ENCODE measurements at places on chromosomes 1 and 21.
A peak's percentile ranks its signal among the peaks of the same experiment; 100 is the strongest.

- no peak for DNase-seq
These were observed 99.7 kb downstream of the NMNAT2 start for GRCh38 chr1:183318433-183318832.

- no peak for DNase-seq
These were observed 30.6 kb upstream of the PLA2G2A start for GRCh38 chr1:20010016-20010415.

GRCh38 chr1:202959276-202959620 is 1.1 kb upstream of the ADIPOR1 start:
- DNase-seq, result no peak

DNA sequence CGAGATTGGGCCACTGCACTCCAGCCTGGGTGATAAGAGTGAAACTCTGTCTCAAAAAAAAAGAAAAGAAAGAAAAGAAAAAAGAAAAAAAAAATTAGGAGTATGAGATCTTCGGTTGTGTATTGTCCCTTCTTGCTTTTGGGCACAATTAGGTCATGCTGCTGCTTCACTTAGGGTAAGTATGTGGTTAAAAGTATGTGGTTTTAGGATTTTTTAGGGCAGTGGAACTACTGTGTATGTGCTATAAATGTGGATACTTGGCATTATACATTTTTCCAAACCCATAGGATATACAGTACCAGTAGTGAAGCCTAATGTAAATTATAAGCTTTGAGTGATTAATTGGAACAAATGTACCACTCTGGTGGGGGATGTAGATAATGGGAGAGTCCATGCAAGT is 31.2 kb downstream of the VANGL2 start:
- DNase-seq, result no peak

DNA sequence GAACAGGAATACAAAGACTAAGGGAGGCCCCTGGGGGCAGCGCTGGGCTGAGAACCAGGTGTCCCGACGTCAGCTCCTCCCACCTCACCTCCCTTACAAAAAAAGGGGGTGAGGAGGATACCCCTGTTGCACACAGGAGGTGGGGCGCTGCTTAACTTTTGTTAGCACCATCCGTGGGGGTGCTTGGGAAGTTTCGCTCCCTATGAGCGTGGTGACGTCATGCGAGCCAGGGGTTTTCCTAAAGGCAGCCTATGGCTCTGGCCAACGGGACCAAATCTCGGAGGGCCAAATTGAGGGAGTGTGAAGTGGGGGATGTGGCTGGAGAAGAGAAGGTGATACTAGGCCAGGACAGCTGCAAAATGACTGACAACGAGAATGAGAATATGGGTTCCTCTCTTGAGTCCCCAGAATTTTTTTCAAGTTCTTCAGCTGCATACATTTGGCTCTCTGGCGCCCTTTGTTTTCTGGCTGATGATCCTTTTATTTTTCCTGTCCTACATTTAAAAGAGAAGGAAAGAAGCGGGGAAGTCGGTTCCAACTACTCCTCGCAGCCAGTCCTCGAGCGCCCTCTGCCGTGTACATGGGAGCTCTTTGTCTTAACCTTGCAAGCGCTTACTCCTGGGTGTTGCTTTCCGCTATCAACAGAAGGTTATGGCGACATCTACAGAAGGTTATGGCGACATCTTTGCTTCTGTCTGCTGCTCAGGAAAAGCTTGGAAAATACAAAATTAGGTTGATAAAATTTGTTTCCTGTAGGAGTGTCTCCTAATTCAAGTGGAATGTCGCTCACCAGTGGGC is 48.0 kb upstream of the ZC3H11B start:
- DNase-seq, result peak; percentile 62

- no peak for DNase-seq
These were observed 38.6 kb upstream of the ADGRL4 start for GRCh38 chr1:79044974-79045650.

GRCh38 chr1:9265037-9265436 is 27.7 kb upstream of the SPSB1 start:
- DNase-seq, result no peak

- no peak for DNase-seq
These were observed 5.0 kb upstream of the ARL8A start for GRCh38 chr1:202149566-202149965.

- no peak for DNase-seq
These were observed 704 bp upstream of the TOMM40L start for GRCh38 chr1:161225178-161225533.

GRCh38 chr1:118223426-118223825 is 38.4 kb upstream of the SPAG17 start:
- DNase-seq, result no peak

- no peak for DNase-seq
These were observed 14.1 kb downstream of the HIPK1 start for GRCh38 chr1:113943028-113943811.

DNA sequence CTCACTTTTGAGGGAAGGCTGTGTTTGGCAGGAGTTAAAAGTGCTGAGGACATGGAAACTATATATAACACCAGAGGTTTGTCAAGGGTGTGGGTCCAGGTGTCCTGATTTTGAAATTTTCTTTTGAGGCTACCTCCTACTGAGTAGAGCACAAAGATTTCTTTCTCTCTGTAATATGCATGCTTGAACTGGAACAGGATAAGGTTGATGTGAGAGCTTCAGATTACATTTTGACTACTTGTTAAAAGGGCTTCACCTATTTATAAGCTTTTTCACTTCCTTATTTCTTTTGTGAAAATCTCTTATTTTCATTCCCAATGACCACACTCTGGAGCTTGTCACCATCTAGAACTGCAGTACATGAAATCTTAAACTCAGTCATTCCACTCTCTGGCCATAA is 59.8 kb upstream of the PLA2G4A start:
- DNase-seq, result no peak

DNA sequence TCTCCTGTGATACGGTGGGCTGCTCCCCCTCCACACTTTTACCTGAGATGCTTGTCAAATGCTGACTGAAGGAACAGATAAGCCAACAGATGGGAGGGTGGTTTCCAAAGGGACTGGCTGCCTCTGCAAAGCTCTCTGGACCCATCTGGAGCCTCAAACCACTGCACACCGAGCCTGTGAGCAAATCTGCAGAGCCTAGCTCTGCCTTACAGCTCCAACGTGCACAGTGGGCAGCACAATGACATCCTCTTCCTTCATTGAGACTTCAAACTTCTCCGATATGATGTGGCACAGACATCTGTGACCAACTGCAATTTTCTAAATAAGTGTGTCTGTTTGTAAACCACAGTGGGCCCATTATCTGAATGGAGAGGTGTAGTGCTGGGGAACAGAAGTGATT is 26.2 kb upstream of the KNCN start:
- no peak for DNase-seq

GRCh38 chr1:46341222-46342083 is 846 bp downstream of the NSUN4 start:
- no peak for DNase-seq

DNA sequence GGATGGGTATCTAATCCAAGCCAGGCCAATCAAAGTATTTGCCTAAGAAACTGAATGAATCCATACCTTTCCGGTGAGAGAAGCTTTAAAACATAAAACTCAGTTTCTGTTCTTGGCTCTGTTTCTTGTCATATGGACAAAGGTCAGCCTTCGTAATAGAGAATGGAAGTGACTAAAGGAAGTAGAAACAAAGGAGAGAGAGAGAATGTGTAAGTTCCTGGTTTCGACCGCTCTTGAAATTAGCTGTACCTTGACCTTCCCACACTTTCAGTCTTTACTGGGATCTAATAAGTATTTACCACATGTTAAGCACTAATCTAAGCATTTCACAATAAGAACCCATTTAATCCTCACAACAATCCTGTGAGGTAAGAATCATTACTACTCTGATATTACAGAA is 19.6 kb upstream of the CLCA4 start:
- DNase-seq, result no peak

All from activated CD4-positive, alpha-beta T cell treated with anti-CD3 and anti-CD28 coated beads, Interleukin-2, amount 50 U/mL, for 48 hours (primary cell).